ENCODE measurements at places on chromosomes 5 and 9. TPM values are rescaled to one million over a fixed set of nuclear protein-coding genes. Genes with fewer than 3 reads are reported as not detected.
A peak's percentile ranks its signal among the peaks of the same experiment; 100 is the strongest.

Gene PCDHA9
- not detected for total RNA-seq

DNA sequence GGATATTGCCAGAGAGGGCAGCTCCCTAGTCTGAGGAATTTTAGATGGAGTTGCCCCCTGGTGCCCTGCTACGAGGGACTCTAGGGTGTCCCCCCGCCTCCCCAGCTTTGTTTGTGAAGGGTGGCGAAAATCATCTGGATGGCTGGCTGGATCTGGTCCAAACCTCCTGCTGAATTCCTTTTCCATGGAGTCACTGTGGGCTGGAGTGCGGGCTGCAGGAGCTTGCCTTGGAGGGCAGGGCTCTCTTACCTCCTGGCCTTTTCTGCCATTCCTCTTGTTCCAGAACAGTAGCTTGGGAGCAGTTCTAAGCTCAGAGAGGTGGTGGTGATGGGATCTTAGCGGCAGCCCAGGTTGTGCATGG, 2.1 kb downstream of the SYNPO start:
- H3K4me1 ChIP-seq = peaks cover 73% of the 10 kb centered on the region
- H3K27me3 ChIP-seq = no peaks in the 10 kb centered on the region
- H3K4me3 ChIP-seq = no peak overlapping the region
- no peaks in the 10 kb centered on the region for H3K36me3 ChIP-seq

Gene BNIP1
- total RNA-seq = 13.3 TPM

GRCh38 chr5:91119217-91119616, 263.9 kb downstream of the ARRDC3 start:
- no peaks in the 10 kb centered on the region for H3K27me3 ChIP-seq
- no peak overlapping the region for H3K4me3 ChIP-seq
- no peak overlapping the region for H3K27ac ChIP-seq
- DNase-seq = no peak
- no peaks in the 10 kb centered on the region for H3K36me3 ChIP-seq

DNA sequence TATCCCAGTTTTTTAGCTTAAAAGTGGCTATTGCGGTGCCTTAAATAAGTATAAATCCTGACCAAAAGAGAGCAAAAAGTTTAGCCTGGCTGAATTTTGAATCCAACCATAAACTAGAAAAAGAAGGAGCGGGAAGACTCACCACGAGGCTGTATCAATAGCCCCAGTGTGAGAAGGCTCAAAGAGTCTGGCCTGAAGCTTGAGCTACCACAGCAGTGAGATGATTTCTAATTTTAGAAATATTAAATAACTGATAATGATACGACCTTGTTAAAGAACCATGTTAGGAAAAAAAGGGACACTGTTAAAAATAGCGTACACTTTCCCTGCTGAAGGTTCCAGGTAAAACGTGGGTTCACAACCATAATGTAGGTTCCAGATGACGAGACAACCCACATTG, 134.1 kb upstream of the ZNF462 start:
- no peaks in the 10 kb centered on the region for H3K4me1 ChIP-seq
- no peak for DNase-seq
- H3K27me3 ChIP-seq = no peaks in the 10 kb centered on the region
- H3K36me3 ChIP-seq = no peaks in the 10 kb centered on the region

Gene MEIKIN
- not detected for total RNA-seq

Gene GMCL2
- total RNA-seq = not detected

- no peaks in the 10 kb centered on the region for H3K27me3 ChIP-seq
- H3K27ac ChIP-seq = no peak overlapping the region
- H3K4me1 ChIP-seq = peaks cover 14% of the 10 kb centered on the region
- peak overlapping the region; percentile 1 for H3K4me3 ChIP-seq
- DNase-seq = peak; percentile 95
Measured at GRCh38 chr5:32193591-32193990, 19.5 kb upstream of the GOLPH3 start.

DNA sequence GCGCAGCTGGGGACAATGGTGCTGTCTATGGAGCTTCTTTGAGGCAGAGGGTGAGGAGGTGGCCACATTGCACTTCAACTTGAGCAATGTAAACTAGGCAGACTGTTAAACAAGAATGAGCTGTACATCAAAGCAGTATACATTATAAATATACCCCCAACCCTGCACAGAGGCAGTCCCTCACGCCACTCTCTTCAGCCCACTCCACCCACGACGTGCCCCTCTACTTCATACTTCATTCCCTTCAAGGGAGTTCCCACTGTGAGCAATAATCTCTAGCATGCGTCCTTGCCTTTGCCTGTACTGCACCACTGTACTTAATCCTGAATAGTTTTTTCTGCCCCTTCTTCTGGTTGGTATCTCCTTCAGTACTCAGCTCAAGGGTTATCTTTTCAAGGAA, 14.4 kb downstream of the TRPM3 start:
- no peak overlapping the region for H3K4me3 ChIP-seq
- DNase-seq = no peak
- H3K27me3 ChIP-seq = no peaks in the 10 kb centered on the region

Data from PC-9 (cell line).